Placental pericyte (primary cell): ENCODE measurements at places on chromosomes 2 and 18. TPM values are rescaled to one million over a fixed set of nuclear protein-coding genes. Genes with fewer than 3 reads are reported as not detected.

Gene SUMO1
- total RNA-seq = 83.4 and 110 TPM in 2 replicates

Gene MYL1
- not detected in 2 replicates for total RNA-seq

Gene CNDP1
- total RNA-seq = 0.22 TPM in 1 of 2 replicates, not detected in the other

Gene LHCGR
- not detected in 2 replicates for total RNA-seq

Gene WBP1
- total RNA-seq = 28.3 and 51.9 TPM in 2 replicates

Gene ZNF892
- 2.4 and 3.6 TPM in 2 replicates for total RNA-seq

Gene SLC30A3
- 0.14 TPM in 1 of 2 replicates, not detected in the other for total RNA-seq

Gene CCDC150
- total RNA-seq = 3.7 and 18.6 TPM in 2 replicates

Gene COQ10B
- total RNA-seq = 41.6 and 68.9 TPM in 2 replicates
